NAMALWA (cell line): ENCODE measurements at places on chromosomes 4 and X.
A peak's percentile ranks its signal among the peaks of the same experiment; 100 is the strongest.

GRCh38 chrX:69255441-69256290 lies 90.4 kb upstream of the PJA1 start:
- no peak for DNase-seq

DNA sequence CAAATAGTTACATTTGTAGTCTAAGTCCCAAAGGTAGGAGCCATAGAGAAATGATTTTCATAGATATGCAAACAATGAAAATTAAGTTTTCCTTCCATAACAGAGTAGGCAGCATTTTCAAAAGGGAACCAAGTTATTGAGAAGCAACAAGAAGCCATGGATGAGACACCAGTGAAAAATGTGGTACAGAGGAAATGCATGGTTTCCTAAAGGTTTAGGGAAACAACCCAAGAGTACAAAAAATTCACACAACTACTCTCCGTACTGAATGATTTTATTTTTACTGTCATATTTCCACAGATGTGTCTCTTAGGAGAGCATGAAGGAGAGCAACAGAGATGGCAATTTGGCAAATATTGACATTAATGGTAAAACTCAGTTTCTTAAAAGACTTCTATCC lies 1408.9 kb upstream of the PCDH7 start:
- no peak for DNase-seq

GRCh38 chr4:159422019-159422418 lies 319.1 kb downstream of the RAPGEF2 start:
- no peak for DNase-seq

DNA sequence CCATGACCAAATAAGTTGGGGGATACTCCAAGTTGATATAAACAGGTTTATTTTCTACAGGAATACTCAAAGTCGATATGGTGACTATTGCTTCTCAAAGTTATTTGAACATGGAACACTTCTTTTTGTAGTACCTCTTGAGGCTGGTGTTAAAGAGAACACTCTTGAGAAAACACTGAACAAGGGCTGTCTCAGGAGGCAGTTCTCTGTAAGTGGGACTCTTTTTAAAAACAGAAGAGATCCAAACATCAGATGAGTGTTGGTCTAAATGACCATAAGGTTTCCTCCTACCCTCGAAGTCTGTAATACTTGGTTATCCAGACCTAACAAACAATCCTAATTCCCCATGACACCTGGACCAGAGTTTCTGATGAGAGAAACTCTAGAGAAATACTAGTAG lies 223.2 kb upstream of the TEX13C start:
- no peak for DNase-seq

DNA sequence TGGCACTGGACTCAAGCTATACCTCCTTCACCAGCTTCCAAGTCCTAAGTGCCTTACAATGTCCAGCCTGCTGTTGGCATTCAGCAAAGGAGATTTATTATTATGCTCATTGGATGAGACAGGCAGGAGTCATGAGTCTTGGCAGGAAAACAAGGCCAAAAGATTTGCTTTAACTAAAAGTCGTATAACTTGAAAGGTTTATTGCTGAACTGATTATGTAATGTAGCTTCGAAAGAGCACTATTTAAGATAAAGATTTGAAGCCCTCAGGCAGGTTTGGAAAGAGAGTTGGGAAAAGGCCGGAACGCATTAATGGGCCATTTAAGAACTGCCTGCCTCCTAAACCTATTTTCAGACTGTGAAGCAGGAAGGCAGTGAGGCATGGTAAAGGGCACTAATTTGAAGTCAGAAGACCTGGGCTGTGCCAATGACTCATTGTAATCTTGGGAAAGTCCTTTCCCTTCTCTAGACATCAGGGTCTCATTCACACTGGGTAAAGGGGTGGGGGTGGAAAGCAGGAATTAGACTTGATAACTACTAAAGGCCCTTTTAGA lies 280.5 kb upstream of the EDA2R start:
- DNase-seq = no peak

- DNase-seq = peak; percentile 82
These were observed 63.6 kb downstream of the SPINK2 start for GRCh38 chr4:56757821-56758411.

- peak; percentile 31 for DNase-seq
These were observed 103.7 kb downstream of the SORCS2 start for GRCh38 chr4:7295911-7296660.

DNA sequence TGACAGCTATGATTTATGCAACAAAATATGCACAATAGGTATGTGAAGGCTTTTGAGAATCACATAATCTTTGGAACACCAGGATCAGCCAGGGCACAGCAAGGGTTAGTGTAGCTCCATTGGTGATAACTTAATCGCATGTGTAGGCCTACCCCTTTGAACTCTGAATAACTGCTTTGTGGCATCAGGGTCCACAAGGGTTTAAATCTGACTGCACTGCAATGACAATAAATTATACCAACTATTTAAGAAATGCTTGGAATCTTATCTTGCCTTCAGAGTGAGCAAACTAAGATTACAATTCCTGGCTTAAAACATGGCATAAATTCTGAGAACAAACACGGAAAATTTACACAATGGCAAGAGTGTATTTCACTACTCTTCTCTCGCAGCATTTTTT lies 245.8 kb downstream of the FBXO8 start:
- no peak for DNase-seq

DNA sequence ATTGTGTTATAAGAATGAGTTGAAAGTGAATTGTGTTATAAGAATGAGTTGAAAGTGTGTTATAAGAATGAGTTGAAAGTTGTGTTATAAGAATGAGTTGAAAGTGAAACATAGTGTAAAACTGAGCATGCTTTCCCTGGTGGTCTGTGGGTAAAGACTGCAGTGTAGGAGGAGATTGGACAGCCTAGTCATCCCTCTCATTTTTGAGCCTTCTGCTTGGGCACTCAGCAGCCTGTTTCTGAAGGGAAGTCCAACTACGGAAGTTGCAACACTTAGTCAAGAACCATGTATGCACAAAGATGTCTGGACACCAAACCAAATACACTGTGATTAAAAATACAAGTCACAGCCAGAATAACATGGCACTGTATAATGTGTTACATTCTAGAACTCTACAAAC lies 72.6 kb downstream of the ANK2 start:
- DNase-seq = no peak

DNA sequence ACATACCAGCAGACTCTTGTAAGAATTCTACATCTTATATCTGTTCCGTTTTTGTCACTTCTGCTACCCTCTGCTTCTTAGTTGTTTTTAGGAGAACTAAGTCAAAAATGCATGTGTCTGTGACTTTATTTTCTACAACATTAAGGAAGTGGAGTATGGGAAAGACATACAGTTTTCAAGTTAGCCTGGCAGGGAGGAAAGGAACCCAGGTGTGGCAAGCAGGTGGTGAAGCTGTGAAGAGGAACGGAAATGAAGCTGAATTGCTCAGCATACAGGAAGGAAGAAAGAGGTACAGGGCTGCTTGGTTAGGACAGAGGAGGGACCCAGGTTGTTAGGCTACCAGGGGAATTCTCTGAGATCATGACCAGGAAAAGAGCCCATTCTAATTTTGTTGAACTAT lies 9.4 kb downstream of the GPRIN3 start:
- peak; percentile 60 for DNase-seq

- peak; percentile 61 for DNase-seq
These were observed 132.1 kb upstream of the CXCL13 start for GRCh38 chr4:77473509-77473908.

DNA sequence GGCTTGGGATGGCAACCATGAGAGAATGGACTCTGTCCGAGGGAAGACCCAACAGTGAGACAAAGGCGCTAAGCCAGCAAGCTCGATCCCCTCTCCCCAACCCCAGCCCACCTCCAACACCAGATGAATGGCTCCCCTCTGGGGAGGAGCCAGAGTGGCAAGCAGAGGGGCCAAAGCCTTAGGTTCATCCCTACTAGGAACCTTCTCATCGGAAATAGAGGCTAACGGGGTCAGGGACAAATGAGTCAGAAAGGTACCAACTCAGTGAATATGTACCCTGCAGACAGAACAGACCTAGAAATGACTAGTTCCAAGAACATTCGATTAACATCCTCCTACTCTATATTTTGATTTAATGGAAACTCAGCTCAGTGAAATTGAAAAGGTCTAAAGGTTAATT lies 73.9 kb downstream of the NSG1 start:
- no peak for DNase-seq

GRCh38 chrX:44974451-44974850 lies 101.5 kb downstream of the KDM6A start:
- DNase-seq = no peak

DNA sequence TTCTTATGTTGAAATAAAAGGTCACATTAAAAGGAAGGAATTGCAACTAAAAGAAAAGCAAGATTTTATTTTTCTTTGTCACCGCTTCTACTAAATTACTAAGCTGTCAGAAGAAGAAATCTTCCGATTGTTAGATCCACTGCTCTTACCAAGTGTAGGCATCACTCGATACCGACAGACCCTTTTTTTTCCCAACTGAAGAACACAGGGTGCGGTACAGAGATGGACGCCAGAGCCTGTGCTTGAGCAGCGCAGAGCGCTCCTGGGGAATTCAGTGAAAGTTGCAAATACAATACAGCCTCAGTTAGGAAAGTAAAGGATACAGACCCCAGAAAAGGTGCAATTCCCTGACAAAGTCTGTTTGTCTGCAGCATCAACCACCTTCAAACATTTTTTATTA lies 94.9 kb upstream of the WDR17 start:
- DNase-seq = no peak

- DNase-seq = peak; percentile 74
These were observed 660.3 kb upstream of the PITX2 start for GRCh38 chr4:111283066-111283677.

- DNase-seq = no peak
These were observed 276.4 kb downstream of the SPRY1 start for GRCh38 chr4:123672987-123673386.

DNA sequence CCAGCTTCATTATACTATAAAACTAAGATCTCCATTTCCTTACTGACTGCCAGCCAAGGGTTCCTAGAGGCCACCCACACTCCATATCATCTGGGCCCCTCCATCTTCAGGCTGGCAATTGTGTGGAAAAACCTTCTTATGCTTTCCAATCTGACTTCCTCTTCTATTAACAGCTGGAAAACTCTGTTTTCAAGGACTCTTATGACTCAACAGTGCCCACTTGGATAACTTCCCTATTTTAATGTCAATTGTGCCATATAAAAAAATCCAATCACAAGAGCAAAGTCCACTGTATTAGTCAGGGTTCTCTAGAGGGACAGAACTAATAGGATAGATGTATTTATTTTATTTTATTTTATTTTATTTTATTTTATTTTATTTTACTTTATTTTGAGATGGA lies 41.0 kb upstream of the CPEB2 start:
- DNase-seq = no peak
